ENCODE measurements at places on chromosomes 4 and X.

GRCh38 chr4:94262163-94263016 is 54.7 kb downstream of the SMARCAD1 start:
- DNase-seq: no peak

GRCh38 chr4:158778712-158779111 is 9.9 kb downstream of the FNIP2 start:
- DNase-seq: no peak

- no peak for DNase-seq
Observed at GRCh38 chr4:152089584-152089983, 328.8 kb upstream of the GATB start.

DNA sequence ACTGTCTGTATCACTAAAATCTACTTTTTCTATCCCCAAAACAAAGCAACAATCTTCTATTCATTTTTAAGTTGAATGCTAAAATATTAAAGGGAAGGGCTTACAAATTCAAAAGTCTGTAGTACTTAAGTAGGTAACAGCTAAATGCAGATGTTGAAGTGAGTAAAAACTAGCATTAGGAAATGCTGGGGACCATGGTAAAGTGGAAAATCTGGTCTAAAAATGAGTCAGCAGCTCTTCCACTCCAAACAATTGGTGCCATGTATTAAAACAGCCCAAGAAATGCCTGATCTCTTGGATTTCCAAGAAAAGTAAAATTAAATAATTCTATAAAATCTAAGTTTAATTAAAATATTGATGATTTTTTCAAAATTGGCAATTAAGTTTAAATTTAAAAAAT is 73.3 kb upstream of the PPP3CA start:
- no peak for DNase-seq

DNA sequence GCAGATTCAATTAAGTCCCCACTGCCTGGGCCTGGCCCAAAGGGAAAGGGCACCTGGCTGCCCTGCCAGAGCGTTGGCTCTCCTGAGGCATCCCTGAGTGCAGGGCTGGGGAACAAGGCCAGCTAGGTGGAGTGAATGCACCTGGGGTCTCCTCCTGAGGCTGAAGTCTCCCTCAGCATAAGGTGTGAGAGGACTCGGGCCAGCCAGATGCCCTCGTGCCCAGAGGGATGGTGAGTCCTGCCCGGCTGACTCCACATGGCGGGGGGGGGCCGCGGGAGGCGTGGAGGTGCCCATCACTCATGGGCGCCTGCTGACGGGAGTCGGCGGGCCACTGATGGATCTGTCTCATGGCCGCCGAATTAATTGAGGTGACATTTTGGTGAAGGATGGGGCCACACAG is 87.8 kb downstream of the GATB start:
- DNase-seq: no peak

DNA sequence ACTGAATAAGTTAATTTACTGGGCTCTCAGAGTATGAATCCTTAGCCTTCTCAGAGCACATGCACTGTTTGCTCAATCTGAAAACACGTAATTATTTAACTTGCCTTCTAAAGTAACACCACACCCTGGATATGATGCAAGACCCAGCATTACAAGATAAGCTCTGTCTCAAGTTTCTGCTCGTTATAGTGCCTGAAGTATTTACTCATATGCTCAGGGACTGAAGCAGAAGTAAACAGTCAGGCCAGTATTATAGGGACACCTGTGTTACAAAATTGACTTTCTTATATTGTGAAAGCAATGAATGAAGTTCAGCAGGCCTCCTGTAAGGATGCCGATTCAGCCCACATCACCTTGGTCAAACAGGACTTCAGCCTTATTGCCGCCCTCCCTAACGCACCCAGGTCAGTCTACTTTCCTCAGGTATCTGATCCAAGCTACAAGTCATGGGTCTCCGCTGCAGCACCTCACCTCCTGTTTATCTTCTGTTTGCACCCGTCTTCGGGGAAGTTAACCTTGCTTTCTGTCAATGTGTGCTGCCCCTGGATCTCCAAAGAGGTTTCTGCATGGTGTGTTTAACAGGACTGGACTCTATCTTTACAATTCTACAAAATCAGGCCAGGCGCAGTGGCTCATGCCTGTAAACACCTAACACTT is 42.8 kb upstream of the KLF3 start:
- DNase-seq: no peak

DNA sequence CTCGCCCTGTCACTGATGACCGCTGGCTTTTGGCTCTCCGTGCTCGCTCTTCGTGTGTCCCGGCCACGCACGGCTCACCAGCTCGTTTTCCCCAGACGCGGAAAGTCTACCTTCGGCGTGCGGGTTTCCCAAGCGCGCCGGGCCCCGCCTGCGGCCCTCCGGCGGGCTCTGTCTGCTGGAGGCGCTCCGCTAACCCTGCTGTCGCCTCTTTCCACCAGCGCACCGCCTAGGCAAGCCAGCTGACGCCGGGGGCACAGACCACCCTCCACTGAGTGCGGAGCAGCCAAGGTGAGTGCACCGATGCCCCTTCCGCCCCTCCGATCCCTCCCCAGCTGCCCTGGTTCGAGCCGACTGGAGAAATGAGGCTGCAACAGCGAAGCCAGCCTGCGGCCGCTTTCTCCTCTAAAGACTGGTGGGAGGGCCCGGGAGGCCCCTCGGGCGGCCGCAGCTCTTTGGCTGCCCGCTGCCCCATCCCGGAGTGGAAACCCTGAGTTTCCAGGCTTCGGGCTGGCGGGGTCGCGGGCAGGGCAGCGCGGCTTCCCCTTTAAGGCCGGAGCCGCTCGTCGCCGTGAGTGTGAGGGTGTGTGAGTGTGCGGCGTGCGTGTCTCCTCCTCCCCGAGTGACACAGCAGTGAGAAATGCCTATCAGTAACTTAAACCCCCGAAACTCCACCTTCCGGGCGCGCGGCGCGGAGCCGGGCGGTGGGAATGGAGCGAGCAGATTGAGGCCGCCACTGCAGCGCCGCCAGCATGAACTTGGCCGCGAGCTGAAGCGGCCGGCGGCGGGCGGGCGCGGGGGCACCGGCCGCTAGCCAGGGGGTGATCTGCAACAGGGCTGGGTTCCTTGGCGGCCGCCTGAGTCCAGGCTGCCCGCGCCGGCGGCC is at the start of gene MAMLD1:
Gene MAMLD1 (plus strand): TSS at position 719 of the 883 bp plus-strand sequence. CDS start 82,200 bp downstream, outside the sequence.
- DNase-seq: peak; percentile 5

DNA sequence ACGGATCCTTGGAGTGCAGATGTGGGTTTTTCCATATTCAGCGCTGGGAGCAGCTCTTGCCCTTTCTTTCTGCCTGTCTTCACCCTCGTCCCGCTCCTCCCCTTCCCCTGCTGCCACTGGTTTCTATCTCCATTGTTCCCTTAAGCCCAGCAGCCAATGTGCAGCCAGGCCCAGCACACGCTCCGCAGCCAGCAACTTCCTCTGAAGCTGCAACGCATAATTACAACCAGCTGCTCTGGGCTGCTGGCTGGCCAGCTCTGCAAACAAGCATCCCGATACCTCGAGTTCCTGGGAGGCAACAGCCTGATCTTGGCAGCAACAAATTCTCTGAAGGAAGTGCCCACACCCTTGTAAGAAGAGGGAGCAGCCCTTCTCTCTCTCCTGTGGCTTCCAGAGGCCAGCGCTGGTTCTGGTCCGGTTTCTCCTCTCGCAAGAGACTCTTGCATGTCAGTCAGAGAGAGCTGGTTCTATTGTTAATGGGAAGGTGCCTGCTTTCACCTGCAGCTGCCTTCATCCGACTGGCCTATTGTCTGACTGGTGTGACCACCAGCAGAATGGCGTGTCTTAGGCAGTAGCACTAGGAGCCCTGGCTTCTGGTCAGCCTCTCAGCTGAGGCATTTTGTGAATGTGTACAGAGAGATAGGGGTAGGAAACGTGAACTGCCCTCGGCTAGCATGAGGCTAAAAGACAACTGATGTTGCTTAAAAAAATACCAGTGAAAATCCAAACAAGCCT is 83.8 kb upstream of the MAML3 start:
- DNase-seq: no peak

DNA sequence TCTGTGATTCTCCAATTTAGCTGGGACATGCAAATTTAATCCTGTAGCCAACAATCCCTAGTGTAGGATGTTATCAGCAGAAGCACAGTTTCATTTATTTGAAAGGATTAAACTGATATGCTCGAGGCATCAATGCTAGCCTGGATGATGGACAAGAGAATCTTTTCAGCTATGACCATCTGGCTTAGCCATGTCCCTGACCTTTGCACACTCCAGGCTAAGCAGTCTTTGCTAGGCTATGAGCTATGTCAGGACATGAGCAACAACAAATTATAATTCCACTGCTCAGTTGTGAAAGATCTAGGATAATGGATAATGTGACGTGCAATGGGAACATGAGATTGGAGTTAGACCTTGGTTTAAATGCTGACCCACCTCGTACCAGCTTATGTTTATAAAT is 32.0 kb downstream of the NPY1R start:
- no peak for DNase-seq

DNA sequence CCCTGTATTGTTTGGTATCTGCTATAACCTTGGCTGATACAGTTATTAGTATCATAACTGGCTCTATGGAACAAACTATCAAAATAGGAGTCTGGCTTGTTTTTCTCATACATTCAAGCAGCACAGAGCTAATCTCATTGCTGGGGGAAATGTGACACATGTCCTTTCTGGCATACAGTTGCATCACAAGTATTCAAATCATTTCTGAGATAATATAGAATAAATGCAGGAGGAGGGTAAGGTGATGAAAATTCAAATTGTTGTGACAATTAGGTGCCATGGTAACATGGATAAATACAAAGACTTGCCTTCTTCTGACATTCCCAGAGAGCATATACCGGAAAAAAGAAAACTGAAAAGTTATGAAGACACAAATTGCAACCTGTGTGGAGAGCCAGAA is 2706.8 kb downstream of the ARAP2 start:
- DNase-seq: no peak

DNA sequence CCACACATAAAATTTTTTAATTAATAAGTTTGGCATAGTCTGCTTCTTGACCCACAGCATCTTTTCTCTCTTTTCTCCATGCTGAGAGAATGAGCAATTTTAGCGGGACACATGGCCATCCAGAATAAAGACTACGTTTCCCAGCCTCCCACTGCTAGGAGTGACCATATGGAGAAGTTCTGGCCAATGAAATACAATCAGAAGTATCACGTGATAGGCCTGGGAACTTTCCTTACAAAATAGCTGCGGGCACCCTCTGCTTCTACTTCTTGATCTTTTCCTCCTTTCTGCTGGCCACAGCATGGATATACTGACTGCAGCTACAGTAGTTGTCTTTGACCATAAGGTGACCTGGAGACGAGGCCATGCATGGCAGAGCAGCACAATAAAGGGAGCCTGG is 348.0 kb downstream of the BCOR start:
- no peak for DNase-seq

GRCh38 chr4:152729466-152729865 is 49.7 kb upstream of the TMEM154 start:
- no peak for DNase-seq

- no peak for DNase-seq
Observed at GRCh38 chrX:114049063-114049462, 534.8 kb upstream of the HTR2C start.

DNA sequence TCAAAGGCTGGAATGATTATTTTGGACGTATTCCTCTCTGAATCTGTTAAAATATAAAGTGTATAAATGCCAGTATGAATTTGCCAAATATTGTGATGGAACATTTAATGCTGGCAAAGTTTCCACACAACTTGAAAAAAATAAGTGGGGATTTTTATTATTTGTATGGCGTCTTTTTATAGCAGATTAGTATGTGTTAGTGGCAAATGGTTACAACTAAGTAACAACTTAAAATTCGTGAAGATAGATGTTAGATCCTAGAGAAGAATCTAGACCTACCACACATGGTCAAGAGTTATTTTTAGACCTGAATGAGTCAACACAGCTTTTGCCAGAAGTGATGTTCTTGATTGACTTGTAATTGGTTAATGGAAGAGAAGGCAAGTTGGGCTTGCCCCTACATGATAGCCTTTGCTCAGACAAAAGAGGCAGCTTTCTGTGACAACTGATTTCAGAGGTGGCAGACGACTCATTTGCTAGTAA is 4.8 kb downstream of the CPE start:
- no peak for DNase-seq
